ENCODE measurements at places on chromosomes 4 and X.

DNA sequence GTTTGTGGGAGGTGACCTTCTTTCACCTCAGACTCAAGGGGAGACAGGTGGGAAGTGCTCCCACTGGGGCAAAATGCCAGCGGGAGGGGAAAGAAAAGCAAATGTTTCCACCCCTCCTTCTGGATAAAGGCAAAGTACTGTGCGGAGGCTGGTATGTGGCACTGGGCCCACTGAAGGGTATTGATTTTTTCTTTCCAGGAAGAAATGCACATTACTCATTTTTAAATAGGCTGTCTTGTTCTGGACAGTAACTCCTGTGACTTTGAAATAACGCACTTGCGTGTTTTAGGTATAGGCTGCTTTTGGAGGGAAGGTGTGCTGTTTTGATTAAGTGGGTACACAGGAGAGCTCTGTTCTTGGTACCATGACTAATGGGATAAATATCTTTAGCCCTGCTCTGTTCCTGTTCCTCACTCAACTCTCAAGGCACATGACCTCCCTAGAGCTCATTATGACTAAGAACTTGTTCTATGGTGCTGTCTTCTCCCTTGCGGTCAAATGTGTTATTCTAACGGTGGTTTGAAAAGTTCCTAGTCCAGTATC lies 40.7 kb upstream of the MBTPS2 start:
- peak; percentile 14 for DNase-seq

DNA sequence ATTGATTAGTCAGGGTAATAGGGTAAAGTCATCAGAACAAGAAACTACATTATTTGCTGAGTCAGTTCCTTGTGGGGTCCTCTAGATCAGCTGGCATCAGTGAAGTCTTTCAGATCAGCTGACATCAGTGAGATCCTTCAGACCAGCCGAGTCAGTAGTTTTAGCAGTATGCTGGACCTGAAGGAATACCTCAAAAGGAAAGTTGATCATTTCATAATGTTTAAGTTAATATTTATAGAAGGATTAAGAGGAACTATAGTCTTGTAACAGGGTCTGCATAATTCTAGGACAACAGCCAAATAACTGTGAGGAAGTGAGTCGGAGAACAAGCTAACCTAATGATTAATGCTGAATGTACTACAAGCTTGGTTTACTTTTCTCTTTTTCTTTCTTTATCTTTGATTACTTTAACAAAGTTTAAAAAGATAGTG lies 958 bp upstream of the UGT2B7 start:
- DNase-seq, result peak; percentile 5

DNA sequence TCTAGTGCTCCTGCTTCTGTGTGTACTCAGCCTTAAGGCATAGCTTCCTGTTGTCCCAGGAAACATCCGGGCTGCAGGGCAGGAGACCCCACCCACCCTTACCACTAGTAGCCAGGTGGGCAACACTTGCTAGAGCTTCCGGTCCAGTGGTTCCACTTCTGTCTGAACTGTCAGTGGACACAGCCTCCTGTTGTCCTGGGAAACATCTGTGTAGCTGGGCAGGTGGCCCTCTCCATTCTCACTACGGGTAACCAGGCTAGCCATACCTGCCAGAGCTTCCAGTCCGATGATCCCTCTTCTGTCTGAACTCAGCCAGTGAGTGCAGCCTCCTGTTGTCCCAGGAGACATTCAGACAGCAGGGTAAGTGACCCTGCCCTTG lies 372.2 kb downstream of the INPP4B start:
- DNase-seq, result no peak

- peak; percentile 5 for DNase-seq
These were observed 4.9 kb downstream of the OPHN1 start for GRCh38 chrX:68428431-68428830.

GRCh38 chrX:154540897-154541535 lies 5.6 kb downstream of the G6PD start:
- no peak for DNase-seq

GRCh38 chr4:62133101-62133897 lies 933.2 kb downstream of the ADGRL3 start:
- DNase-seq, result no peak

- no peak for DNase-seq
These were observed 76.4 kb downstream of the EGF start for GRCh38 chr4:109989044-109989443.

DNA sequence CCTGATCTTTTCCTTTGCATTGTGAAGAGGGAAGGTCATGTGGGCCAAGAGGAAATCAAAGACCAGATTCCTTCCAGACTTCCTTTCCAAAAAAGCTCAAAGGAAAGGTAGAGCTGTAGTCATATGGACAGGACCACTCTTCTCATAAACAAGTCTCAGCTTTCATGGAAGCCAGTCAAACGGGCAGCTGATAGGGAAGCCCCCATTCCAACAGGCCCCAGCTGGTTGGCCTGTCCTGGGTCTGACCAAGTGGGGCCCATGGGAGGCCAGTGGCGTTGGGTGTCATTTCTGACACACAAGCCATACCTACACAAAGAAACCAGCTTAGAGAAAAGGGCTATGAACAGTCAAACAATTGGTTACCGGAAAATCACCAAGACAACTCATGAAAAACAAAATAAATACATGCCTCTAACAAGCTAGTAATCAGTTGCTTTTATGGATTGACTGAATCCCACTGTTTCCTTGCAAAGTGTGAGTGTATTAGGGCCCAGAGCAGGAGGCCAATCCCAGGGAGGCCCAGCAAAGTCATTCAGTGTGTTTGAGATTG lies 149.6 kb upstream of the MAMLD1 start:
- no peak for DNase-seq

- DNase-seq, result no peak
These were observed 81.7 kb upstream of the GATB start for GRCh38 chr4:151842430-151843079.

- DNase-seq, result peak; percentile 94
These were observed 227.9 kb upstream of the ANKRD50 start for GRCh38 chr4:124940387-124940786.

DNA sequence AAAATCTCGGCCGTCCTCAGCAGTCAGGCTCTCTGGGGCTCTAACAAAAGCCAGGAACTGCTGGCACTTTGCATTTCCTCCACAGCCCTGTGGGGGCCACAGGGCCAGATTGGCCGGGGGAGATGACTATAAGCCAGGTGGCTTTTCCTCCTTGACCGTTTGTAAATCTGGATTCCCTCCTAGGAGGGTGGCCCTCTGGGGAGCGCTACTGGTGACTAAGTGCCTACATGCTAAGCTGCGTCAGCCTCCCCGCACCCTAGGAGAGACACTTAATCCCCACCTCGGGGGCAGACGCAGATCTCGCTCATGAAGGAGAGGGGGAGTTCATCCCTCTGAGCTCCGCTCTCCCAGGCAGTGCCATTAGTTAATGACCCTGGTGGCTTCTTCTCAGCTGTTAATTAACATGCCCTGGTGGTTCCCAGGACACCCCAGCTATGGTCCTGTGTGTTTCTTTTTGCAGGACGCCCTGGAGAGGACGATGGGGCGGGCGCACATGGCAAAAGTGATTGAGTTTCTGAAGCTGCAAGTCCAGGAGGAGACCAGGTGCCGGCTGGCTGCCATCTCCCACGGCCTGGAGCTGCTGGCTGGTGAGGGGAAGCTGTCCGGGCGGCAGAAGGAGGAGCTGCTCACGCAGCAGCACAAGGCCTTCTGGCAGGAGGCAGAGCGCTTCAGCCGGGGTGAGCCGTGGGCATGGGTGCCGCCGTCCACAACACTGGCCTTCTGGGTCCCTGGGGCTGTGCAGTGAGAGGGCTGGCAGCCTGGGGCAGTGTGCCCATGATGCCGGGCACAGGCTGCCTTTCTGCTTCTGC lies 41.6 kb downstream of the EVC start:
- no peak for DNase-seq

- DNase-seq, result peak; percentile 9
These were observed 14.5 kb upstream of the FGG start for GRCh38 chr4:154626793-154627484.

- DNase-seq, result peak; percentile 56
These were observed 233.8 kb upstream of the LDB2 start for GRCh38 chr4:17132226-17132625.

DNA sequence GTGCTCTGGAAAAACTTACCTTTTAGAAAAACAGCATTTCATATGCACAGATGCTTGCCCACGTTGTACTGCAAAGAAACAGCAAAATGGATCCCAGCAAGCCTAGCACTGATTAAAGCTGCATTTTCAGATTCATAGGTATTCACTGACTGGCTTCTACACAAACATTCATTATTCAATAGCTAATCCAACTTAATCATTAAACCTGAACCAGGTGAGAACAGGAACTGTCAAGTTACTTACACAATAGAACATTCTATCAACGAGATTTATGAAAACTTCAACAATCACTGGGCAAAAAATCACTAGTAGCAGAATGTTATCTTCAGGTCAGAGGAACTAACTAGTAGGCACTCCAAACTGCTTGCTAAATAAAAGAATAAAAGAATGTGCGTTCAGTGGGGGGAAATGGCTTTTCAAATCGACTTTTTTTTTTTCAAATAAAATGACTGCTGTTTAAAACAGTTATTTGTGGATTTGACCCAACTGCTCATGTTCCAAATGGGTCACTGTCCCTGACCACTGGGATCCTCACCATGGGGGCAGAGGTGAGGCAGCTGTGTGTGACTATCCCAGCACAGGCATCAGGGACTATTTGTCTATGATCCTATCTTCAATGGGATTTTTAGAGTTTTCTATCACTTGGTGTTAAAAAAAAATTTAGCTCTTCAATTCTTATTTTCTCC lies 42.3 kb downstream of the STX18 start:
- DNase-seq, result no peak

DNA sequence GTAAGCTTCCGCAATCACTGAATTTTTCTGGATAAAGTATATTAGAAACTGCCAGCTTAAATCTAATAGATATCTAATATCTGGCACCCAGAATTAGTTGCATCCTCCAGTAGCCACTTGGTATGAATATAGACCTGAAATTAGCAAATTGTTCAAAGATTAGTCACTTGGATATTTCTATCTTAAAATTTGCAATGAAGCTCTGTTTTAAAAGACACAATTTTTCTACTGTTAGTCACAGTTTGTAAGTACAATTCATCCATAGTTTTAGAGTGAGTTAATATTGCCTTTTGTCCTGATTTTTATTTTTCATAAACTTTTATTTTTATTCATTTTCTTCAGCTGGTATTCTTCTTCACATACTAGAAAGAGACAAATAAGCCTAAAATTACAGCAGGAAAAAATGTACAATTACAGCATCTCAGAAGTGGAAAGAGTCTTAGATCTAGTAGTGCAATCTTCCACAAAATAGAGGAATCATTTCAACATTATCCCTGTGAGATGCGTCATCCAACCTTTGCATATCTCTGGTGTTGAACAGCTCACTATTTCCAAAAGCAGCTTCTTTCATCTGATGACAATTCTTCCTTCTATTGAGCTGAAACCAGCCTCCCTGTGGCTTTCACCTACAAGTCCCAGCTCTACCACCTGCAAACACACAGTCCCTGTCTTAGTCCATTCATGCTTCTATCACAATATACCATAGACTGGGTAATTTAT lies 190.0 kb upstream of the AR start:
- peak; percentile 1 for DNase-seq

DNA sequence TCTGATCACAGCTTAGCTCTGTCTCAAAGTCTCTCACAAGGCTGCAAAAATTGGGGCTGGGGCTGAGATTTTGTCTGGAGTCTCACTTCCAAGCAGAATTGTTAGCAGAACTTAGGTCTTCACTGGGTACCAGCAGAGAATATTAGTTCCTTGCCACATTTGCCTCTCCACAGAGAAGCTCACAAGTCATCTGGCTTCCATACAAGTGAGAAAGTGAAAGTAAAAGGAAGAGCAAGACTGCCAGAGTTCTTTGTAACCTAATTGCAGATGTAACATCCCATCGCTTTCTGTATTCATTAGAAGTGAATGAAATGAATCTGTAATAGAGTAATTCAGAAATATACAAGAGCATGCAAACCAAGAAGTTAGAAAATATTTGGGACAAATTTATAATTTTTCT lies 624.1 kb upstream of the GNPDA2 start:
- no peak for DNase-seq

GRCh38 chr4:159766241-159766640 lies 663.4 kb downstream of the RAPGEF2 start:
- no peak for DNase-seq

DNA sequence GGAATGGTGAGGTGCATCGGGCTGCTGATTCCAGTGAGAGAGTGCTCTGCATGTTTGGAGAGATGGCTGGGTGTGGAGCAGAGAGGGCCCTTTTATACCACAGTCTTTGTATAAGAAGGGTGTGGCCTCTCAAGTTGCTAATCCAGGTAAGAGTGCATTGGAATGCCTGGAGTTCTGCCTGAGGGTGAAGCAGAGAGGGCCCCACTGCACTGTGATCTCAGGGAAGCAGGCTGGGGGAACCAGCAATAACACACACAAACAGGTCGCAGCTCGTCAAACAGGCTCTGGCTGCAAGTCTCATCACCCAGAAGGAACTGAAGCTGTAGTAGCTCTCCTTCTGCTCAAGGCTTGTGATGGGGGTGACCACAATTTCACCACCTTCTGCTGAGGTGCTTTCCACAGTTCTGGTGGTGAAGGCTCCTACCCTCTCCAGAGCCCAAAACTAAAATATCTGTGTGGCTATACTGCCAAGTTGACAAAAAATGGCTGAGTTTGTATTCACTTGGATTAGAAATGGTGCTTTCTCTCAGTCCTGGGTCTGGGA lies 687.4 kb upstream of the HS3ST1 start:
- DNase-seq, result no peak

GRCh38 chr4:147736458-147736857 lies 4.6 kb downstream of the ARHGAP10 start:
- DNase-seq, result peak; percentile 78

DNA sequence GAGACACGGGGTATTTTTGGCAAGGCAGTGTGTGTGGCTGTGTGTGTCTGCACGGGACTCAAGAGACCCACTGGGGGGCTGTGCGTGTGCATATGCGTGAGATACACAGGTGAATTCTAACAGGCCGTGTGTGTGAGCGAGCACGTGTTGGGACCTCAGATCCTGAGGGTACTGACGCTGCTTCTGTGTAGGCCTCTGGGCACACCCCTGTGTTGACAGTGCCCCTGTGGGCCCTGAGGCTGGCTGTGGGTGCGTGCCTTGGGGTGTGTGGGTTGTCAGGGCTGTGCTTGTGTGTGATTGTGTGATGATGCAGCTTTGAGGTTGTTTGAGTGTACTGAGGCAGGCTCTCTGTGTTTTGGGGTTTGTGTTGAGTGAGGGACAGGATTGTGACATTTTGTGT lies 13.9 kb downstream of the FOXP3 start:
- DNase-seq, result no peak

- DNase-seq, result peak; percentile 6
These were observed 138.0 kb upstream of the FAM9B start for GRCh38 chrX:9171841-9172463.

- DNase-seq, result peak; percentile 77
These were observed 24.0 kb downstream of the DOCK11 start for GRCh38 chrX:118519411-118520215.

DNA sequence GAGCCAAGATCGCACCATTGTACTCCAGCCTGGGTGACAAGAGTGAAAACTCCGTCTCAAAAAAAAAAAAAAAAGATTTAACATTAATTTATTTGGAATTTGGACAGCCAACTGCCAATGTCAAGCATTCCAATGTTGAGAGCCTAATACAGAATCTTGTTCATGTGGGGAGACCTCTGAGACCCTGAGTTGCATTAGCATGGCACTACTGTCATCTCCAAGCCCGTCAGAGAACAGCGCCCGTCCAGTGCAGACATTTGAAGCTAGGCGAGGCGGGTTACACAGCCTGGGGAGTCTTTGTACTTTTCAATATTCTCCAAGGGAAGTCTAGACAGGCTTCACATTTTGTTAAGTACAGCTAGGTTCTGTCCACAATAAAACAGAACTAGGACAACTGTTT lies 126.7 kb downstream of the CHRNA9 start:
- no peak for DNase-seq
